ENCODE measurements at places on chromosomes 1 and 21. TPM values are rescaled to one million over a fixed set of nuclear protein-coding genes. Genes with fewer than 3 reads are reported as not detected.

DNA sequence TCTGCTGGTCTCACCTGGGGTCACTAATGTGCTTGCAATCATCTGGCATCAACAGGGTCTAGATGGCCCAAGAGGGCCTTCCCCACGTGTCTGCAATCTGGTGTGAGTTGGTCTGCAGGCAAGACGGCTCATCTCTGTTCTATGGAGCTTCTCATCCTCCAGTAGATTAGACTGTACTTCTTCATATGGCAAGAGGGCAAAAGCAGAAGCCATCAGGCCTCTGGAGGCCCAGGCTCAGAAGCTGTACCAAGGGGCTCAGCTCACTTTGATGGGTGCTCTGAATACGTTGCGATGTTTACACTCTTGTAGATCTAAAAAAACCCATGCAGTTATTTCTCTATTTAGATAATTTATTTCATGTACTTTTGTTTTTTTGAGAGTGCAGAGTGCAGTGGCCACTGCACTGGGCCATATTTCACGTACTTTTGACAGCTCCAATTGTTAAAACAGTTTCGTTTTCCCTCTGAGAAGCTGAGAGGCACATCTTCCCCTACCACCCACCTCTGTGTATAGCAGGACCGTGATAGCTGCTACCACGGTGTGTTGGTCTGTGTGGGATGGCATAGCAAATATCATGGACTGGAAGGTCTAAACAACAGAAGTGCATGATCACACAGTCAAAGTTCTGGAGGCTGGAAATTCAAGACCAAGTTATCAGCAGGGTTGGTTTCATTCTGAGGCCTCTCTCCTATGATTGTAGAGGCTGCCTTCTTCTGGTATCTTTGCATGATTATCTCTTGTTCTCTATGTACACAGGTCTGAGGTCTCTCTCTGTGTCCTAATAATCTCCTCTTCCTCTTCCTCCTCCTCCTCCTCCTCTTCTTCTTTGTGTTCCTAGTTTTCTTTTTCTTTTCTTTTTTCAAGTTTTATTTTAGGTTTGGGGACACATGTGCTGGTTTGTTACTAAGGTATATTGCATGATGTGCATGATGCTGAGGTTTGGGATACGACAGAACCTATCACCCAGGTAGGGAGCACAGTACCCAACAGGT lies 17.0 kb downstream of the CITED4 start:
- peaks cover 35% of the 10 kb centered on the region for H3K27me3 ChIP-seq
- peaks cover 7% of the 10 kb centered on the region for H3K36me3 ChIP-seq
- no peak overlapping the region for H3K27ac ChIP-seq
- DNase-seq: no peak
- peaks cover 16% of the 10 kb centered on the region for H3K4me1 ChIP-seq

DNA sequence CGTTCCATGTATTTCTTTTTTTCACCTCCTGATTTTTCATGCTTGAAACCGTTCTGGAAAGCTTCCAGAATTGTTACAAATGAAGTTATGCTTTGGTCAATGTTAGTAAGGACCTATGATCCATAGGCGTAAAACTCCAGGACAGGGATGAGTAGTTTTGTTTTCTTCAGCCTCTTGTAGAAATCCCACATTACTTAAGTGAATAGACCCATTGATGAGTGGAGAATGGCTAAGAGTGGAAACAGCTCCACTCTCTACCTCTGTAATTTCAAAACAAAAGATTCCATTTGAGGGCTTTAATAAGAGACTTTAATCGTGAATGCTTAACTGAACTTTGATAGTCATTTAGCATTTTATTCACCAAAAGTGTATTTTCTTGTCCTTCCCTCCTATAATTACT lies 3.0 kb upstream of the TGFB2 start:
- H3K36me3 ChIP-seq: no peaks in the 10 kb centered on the region
- H3K4me1 ChIP-seq: peaks cover 15% of the 10 kb centered on the region
- peaks cover 4% of the 10 kb centered on the region for H3K27me3 ChIP-seq
- H3K4me3 ChIP-seq: no peak overlapping the region

DNA sequence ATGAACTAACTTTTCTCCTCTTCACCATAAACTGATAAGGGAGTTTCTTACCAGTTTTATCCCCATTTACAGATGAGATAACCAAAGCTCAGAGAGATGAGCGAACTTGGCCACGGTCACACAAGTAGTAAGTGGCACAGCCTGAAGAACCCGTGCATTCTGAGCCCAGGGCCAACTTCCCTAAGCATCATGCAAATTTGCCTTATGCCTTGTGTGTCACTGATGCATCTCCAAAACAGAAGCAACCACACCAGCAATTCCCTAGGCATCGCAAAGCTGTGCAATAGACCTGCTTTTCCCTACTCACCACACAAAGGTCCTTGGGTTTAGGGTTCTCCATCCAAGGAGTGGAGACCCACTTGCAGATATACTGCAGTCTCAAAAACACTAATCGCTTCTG lies 304.5 kb upstream of the KAZN start:
- H3K4me1 ChIP-seq: no peaks in the 10 kb centered on the region
- H3K27me3 ChIP-seq: no peaks in the 10 kb centered on the region
- H3K27ac ChIP-seq: no peak overlapping the region
- no peak overlapping the region for H3K4me3 ChIP-seq

DNA sequence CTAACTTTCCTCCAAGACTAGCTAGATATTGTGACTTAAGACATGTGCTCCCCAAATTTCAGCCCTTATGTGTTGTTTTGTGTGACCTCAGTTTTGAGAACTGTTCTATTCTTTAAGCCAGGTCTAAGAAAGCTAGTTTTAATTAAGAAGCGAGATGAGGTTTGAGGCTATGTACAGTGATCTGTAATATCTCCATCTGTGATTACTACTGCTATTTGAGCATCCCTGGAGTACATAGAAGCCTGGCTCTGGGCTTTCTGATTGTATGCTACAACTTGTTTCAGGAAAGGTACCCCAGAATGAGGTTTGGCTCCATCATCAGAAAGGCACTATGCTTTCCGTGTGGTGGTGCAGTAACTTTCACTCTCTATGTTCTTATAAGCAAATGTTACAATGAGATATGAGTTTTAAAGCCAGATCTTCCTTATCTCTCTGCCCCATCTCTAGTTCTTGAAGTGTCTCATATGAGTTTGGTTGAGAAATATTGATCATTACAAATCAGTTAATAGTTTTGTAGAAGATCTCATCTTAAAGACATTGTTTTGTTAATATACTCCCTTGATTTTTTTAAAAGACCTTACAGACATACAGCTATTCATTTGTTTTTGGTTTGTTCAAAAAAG lies 605 bp downstream of the RGS4 start:
- H3K27me3 ChIP-seq: no peaks in the 10 kb centered on the region
- DNase-seq: no peak
- H3K36me3 ChIP-seq: peaks cover 32% of the 10 kb centered on the region

DNA sequence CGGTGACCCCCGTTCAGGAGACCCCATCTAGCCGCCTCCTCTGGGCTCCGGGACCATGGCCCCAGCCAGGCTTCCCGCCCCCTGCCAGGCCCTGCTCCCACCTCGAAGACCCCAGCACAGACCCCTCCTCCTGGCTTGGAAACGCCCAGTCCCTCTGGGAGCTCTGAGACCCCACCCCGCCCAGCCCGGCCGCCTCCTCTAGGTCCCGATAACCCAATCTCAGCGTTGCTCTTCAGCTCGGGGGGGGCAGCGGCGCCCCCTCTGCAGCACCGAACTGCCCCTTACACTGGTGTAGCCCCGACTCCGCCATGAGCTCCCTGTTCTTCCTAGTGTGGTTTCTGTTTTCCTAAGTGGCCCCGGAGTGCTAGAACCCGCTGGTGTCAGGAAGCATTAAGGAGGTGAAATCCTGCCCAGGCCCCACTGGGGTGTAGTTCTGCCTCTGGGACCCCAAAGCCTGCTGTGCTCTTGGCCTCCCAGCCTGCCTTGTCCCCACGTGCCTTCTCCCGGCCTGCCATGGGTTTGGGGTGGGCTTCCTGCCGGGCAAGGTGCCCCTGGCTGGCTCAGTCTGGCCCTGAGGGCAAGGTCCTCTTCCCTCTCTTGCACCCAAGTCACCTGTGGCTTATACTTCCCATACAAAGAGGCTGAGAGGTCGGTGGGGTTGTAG lies 10.7 kb upstream of the MMEL1 start:
- no peak for DNase-seq
- peak overlapping the region; percentile 71 for H3K4me3 ChIP-seq
- H3K27ac ChIP-seq: peak overlapping the region; percentile 64
- no peaks in the 10 kb centered on the region for H3K4me1 ChIP-seq
- H3K27me3 ChIP-seq: peaks cover 6% of the 10 kb centered on the region

DNA sequence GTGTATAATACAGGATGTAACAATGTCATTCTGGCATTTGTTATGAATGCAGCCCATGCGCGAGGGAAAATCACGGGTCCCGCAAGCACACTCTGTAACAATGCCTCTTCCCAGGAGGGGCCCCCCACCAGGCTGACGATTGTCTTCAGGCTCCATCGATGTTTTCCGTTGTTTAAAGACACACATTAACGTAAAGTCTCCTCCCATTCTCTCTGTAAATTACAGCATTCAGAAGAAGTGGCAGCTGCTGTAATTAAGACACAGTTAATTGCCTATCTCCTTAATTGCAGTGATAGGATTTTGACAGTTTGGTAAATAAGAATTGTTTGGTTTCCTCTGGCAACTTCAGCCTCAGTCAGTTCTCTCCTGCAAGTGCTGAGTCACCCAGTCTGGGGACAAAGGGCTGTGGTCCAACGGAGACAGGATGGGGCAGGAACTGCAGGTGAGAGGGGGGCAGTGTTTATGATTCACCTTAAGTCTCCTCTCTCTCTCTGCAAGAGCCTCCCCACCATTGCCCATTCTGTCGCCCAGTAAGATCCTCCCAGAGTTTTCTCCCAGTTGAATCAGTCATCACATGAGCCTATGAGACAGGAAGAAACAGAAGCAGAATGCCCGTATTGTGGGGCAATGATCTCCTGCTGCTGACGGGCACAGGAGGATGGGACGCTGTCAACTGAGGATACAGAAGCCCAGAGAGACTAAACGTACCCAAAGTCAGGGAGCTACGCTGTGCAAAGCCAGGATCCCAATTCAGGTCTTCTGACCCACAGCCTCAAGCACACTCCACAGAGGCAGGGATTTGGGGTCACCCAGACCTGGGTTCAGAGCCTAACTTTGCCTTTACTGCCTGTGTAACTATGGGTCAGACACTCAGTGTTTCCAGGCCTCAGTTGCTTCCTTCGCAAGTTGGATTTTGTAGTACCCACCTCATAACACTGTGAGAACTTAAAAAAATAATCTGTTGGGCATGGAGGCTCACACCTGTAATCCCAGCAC lies 110.0 kb downstream of the ADSS2 start:
- peaks cover 4% of the 10 kb centered on the region for H3K27me3 ChIP-seq
- peaks cover 4% of the 10 kb centered on the region for H3K36me3 ChIP-seq
- H3K4me1 ChIP-seq: peaks cover 17% of the 10 kb centered on the region
- H3K27ac ChIP-seq: peak overlapping the region; percentile 66

GRCh38 chr1:17874231-17874630 lies 119.1 kb downstream of the ACTL8 start:
- peak overlapping the region; percentile 98 for H3K27ac ChIP-seq
- peaks cover 80% of the 10 kb centered on the region for H3K4me1 ChIP-seq
- DNase-seq: peak; percentile 92
- peaks cover 23% of the 10 kb centered on the region for H3K36me3 ChIP-seq
- peak overlapping the region; percentile 69 for H3K4me3 ChIP-seq

DNA sequence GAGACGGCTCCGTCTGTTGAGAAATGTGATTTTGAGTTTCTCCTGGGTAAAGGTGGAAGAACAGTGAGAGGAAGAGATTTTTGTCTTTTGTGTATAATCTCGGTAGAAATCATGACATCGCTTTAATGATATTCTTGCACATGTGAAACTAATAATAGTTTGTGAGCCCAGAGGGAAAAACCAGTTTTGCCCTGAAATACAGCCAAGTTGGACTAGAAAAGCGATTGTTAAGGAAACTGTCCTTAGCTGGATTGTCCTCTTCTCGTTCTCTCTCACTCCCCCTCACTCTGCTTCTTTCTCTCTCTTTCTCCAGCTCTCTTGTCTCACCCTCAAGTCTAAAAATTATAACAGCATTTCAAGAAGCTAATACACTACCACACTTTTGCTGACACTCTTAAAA lies 17.1 kb downstream of the KCNJ6 start:
- H3K4me1 ChIP-seq: no peaks in the 10 kb centered on the region
- no peaks in the 10 kb centered on the region for H3K36me3 ChIP-seq
- H3K4me3 ChIP-seq: no peak overlapping the region
- no peak overlapping the region for H3K27ac ChIP-seq
- no peak for DNase-seq

DNA sequence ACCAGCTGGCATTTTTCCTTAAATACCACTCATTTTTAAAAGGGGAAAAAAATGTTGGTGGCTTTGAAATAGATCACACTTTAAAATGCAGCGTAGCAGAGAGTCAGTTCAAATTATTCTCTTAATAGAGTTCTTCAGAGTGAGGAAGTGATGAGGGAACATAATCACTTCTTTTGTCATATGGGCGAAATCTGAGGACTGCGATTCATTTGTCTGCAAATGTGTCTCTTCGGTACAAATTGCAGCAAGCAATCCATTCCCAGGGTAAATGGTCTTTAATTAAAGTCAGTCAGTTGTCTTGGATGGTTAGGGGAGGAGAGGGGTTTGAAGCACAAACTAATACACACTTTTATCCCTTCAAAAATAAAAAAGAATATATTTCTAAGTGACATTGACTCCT lies 86.0 kb upstream of the SELENON start:
- peaks cover 25% of the 10 kb centered on the region for H3K27me3 ChIP-seq
- DNase-seq: no peak
- H3K27ac ChIP-seq: no peak overlapping the region
- H3K4me3 ChIP-seq: no peak overlapping the region

DNA sequence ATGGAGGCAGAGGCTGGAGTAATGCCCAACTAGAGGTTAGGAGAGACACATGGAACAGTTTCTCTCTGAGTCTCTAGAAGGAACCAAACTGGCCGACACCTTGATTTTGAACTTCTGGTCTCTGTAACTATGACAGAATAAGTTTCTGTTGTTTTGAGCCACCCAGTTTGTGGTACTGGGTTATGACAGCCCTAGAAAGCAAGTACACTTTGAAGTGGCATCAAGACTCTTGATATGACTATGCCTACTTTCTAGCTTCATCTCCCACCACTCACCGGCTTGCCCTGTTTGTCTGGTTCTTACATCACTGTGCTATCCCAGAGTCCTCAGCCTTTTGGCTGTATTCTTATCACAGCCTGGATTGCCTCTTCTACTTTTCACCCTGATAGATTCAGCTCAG lies 230.3 kb upstream of the USP24 start:
- H3K27me3 ChIP-seq: no peaks in the 10 kb centered on the region
- H3K36me3 ChIP-seq: peaks cover 5% of the 10 kb centered on the region
- no peak for DNase-seq

GRCh38 chr1:6365047-6365446 lies 28.5 kb downstream of the ACOT7 start:
- no peak for DNase-seq
- peaks cover 6% of the 10 kb centered on the region for H3K36me3 ChIP-seq
- no peak overlapping the region for H3K4me3 ChIP-seq
- H3K4me1 ChIP-seq: peaks cover 9% of the 10 kb centered on the region

Gene BSND
- not detected for total RNA-seq

Gene NHLH1
- 0.09 TPM for total RNA-seq

Gene PRAMEF5
- total RNA-seq: not detected

Gene RASSF5
- 1.0 TPM for total RNA-seq

Gene DAB1
- total RNA-seq: 0.37 TPM

Gene LACTBL1
- not detected for total RNA-seq

Gene BCL2L15
- total RNA-seq: not detected

Gene DNALI1
- 1.9 TPM for total RNA-seq

Gene RIPPLY3
- not detected for total RNA-seq

Gene UBL4B
- 1.7 TPM for total RNA-seq

Gene DYNLT5
- total RNA-seq: 0.76 TPM

Gene PDPN
- total RNA-seq: not detected

Gene SLC45A3
- total RNA-seq: 1.4 TPM
